GF-D8 (cell line): ENCODE measurements at places on chromosomes 7 and 10.

GRCh38 chr10:118939211-118940007 is 90.1 kb upstream of the NANOS1 start:
- DNase-seq, result no peak

- no peak for DNase-seq
Observed at GRCh38 chr10:28883741-28884423, 206.6 kb downstream of the BAMBI start.

DNA sequence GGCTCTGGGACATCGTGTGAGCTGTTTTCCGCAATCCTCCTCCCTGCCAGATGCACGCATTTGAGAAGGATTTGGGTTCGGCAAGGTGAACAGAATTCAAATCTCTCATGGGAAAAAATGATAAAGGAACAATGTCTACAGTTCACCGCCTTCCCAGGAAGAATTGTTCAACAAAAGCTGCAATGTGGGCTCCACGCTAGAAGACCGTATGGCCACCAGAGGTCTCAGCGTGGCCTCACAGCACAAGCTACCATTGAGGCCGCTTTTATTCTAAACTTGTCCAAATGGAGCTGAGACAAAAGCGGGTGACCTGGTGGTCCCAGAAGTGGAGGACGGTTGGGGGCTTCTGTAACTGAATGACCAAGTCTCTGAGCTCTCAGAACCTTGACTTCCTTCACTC is 733.1 kb downstream of the PARD3 start:
- no peak for DNase-seq

- no peak for DNase-seq
Observed at GRCh38 chr10:98655492-98655891, 208.8 kb upstream of the HPS1 start.

DNA sequence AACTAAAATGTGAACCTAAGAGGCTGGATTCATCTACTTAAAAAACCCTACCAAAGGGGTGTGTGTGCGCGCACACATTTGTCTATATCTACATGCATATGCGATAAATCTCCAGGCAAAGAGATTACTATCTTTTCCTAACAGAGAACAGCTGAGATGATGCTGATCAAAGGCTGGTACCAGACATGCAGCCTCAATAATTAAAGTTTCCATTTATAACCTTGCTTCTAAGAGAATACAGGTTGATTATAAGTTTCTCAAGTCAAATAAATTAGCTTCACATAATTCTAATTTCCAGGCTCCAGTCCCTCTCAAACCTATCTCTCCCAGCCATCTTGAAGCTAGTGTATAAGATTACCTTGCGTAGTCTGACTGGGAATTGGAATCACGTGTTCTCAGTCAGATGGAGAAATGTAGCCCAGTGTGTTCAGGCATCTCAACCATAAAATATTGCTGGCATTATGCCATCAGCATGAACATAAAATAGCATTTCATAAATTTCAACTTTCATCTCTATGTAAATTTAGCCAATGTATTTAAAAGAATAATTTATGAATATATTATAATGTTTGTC is 1062.0 kb downstream of the XPNPEP1 start:
- DNase-seq, result no peak

DNA sequence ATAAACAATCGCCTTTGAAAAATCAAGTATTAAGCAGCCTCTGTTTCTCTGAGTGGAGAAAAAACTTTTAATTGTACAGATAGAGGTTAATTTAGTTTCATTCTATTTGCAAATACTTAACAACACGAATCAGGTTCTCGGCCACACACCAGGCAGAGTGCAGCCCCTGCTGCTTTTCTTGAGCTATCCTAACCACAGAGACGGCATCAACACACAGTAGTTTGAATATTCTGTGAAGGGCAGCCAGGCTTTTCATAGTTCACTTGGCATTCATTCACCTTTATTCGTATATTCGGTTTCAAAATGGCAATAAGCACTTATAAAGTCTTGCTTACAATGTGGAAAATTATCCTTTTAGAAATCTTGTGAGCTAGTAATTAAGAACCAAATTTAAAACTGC is 5.7 kb downstream of the ADARB2 start:
- no peak for DNase-seq

DNA sequence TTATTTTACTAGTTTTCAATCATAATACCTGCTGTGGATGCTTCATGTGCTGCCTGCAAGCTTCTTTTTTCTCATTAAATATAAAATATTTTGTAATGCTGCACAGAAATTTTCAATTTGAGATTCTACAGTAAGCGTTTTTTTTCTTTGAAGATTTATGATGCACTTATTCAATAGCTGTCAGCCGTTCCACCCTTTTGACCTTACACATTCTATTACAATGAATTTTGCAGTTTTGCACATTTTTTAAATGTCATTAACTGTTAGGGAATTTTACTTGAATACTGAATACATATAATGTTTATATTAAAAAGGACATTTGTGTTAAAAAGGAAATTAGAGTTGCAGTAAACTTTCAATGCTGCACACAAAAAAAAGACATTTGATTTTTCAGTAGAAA is 103.0 kb downstream of the PTEN start:
- no peak for DNase-seq

DNA sequence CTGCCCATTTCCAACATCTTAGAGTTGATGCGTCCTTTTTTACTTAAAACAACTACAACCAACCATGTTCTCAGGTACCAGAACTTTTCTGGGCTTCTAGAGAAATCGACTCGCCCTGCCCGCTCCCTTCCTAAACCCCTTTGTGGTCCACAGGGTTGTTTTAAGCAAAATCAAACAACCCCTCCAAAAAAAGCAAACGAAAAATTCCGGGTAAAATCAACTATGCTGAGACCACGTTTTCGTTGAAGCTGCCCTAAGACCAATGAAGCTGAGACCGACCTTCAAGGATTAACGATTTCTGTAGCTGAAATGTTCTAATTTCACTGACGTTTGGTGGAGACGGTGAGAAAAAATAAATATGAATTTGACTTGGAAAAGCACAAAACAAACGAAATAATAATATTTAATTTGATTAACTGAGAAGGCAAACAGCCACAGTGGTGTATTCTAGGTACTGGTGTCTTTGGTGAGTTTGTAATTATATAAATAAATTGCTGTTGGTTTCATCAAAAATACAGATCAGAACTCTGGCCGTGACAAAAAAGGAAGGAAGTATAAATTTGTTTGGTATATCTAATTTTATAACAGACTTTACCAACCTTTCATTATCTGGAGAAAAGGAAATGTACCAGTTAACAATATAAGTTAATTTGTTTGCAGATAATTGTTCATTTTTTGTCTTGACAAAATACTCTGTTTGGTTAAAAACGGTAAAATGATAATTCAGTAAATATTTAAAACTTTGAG is 4.7 kb upstream of the IGF2BP3 start:
- DNase-seq, result no peak

- DNase-seq, result no peak
Observed at GRCh38 chr10:53957401-53957800, 843.6 kb downstream of the PCDH15 start.

DNA sequence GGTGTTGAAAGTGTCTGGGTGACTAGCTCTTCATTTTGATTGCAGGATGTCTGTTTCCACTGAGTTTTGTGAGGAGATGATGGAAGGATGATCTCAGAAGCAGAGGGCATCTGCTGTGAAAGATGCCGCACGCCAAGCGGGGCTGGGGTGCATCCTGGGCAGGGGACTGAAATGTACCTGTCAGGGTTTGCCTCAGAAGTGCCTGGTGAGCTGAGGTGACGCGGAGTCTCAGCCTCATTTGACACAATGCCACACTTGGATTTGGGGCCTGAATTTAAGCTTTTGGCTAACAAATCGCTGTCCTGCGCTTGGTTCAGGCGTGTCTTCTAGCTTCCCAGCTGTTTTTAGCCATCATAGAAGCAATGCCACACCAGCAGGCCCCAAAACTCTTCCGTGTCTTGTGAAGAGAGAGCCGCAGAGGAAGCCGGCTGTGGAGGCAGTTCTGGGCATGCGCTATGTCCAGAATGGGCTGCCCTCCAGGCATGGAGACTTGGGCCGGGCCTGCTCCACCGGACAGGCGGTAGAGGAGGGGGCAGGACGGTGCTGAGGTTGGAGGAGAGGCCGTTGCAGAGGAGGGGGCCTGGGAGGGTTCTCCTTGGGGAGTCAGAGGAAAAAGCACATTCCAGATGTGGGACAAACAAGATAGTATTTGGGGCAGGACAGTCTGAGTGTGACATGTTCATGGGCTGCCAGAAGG is 31.2 kb downstream of the WDR86 start:
- no peak for DNase-seq

DNA sequence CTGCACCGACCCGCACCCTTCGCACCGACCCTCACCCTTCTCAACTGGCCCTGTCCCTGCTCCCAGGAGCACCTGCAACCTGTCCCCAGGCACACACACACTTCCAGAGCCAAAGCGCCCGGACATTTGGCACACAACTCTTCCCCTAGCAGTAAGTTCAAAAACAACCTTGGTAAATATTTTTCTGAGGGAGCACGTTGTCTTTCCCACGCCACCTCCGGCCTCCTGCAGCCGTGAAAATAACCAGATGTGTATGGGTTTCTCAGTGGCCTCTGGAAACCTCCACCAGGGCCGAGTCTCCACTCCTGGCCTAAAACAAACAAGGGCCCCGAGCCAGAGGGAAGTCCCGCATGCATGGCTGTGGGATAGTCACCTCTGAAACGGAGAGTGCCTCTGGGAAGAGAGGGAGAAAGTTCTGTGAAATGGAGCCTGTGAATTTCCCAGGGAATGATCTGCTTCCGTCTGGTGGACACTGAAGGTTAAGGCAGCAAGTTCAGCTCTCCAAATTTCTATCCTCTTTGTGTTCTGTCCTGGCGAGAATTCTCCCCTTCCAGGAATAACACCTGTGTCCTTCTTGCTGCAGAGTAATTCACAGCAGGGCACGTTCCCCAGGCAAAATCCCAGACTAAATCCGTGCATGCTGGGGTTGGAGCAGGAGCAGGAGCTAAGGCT is 15.8 kb downstream of the PODXL start:
- no peak for DNase-seq

DNA sequence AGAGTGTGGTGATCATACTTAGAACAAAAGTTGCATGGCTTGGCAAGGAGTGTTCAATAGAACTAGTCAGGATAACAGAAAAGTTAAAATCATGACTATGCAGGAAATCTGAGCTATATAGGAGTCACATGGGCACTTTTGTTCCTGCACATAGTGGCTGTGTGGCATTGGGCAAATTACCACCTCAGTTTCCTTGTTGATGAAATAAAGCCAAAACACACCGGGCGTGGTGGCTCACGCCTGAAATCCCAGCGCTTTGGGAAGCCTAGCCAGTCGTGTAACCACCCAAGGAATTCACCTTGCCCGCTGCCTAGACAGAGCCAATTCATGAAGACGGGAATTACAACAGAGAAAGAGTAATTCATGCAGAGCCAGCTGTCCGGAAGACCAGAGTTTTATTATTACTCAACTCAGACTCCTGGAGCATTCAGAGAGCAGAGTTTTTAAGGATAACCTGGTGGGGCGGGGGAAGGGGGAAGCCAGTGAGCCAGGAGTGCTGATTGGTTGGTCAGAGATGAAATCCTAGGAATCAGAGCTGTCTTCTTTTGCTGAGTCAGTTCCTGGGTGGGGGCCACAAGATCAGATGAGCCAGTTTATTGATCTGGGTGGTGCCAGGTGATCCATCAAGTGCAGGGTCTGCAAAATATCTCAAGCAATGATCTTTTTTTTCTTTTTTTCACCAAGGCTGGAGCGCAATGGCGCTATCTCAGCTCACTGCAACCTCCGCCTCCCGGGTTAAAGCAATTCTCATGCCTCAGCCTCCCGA is 6.4 kb upstream of the MKRN1 start:
- DNase-seq, result no peak

GRCh38 chr7:16668978-16669377 is 23.0 kb downstream of the BZW2 start:
- DNase-seq, result no peak

DNA sequence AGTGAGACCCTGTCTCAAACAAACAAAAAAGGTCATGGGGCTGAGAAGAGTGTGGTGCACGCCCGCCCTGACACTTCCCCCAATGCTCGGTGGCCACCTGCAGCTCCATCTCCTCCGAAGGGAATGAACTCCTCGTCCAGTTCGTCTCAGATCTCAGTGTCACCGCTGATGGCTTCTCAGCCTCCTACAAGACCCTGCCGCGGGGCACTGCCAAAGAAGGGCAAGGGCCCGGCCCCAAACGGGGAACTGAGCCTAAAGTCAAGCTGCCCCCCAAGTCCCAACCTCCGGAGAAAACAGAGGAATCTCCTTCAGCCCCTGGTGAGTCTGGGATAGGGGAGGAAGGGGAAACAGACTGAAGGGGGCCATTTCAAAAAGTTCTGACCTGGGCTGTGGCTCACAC is 4.2 kb downstream of the PCOLCE start:
- DNase-seq, result no peak

DNA sequence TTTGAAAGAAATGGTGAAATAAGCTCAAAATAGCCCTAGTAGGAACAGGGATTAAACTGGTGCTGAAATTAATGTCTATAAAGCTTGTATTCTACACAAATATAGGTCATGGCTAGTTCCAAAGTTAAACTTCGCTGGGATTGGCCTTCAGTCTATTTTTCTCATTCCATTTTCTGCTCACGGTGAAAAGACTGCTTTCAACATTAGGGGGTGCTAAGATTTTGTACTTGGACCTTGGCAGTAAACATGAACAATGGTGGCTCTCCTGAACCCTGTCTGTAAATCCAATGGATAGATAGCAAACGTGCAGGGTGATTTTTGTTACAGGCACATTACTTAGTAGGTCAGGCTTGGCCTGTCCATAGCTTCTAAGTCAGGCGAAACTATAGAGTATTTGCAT is 36.0 kb upstream of the RSU1 start:
- DNase-seq, result no peak

GRCh38 chr7:45106-46090 is 147.0 kb upstream of the FAM20C start:
- no peak for DNase-seq

- no peak for DNase-seq
Observed at GRCh38 chr10:17562614-17563013, 54.6 kb downstream of the HACD1 start.

DNA sequence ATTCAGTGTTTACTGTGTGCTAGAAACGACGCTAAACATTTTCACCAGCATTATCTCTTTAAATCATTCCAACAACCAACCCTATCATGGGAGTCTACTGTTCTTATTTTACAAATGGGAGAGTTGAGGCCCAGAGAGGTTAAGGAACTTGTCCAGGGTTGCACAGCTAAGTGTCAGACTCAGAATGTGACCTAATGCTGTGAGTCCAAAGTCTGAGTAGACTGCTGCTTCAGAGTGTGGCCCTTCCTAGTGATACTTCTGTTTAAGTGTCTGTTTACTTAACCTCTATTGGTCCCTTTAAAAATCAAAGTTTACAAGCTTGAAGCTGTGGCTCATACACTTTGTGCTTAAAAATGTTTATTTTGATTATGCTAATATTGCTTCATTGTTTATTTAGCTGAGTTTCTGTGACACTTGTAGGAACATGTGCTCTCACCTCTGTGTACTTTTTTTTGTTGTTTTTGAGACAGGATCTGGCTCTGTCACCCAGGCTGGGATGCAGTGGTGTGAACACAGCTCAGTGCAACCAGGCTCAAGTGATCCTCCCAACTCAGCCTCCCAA is 84.4 kb upstream of the SYPL1 start:
- no peak for DNase-seq

- no peak for DNase-seq
Observed at GRCh38 chr10:6198171-6198570, 4.6 kb upstream of the PFKFB3 start.
